ENCODE measurements at places on chromosomes 5 and 9. TPM values are rescaled to one million over a fixed set of nuclear protein-coding genes. Genes with fewer than 3 reads are reported as not detected.
A peak's percentile ranks its signal among the peaks of the same experiment; 100 is the strongest.

Gene GM2A
- 121 TPM for total RNA-seq

DNA sequence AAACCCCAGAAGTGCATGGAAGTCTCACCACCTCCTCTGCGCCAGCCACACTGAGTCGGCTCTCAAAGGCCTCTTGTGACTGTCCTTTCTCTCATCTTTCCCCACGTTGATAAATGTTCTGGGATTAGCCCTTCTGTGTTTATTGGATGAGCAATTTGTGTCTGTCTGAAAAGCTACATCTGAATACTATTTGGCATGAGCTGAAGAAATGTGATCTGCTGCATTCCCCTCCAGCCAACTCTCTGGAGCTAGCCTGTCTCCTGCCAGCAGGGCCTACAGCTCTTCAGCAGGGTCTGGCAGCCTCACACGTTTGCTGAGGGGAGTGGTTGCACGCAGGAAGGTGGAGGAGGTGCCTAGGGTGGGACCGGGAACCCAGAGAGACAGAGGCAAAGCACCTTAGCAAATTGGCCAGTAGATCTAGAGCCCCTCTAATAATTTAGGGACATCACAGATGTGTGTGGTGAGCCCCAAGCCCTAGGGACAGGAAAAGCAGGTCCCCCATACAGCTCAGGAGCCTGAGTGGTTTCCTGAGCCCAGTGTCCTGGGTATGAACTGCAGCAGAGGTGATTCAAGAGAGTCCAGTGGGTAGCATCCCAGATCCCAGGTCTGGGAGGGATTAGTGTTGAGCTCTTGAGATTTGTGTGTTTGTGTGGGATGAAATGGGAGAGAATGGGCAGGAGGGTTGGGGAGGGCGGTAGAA is 20.5 kb upstream of the B4GALT1 start:
- DNase-seq: no peak

- no peak for DNase-seq
Measured at GRCh38 chr5:4553978-4554377, 586.2 kb upstream of the ADAMTS16 start.

- no peak for DNase-seq
Measured at GRCh38 chr9:70852711-70853240, 268.6 kb downstream of the TRPM3 start.

DNA sequence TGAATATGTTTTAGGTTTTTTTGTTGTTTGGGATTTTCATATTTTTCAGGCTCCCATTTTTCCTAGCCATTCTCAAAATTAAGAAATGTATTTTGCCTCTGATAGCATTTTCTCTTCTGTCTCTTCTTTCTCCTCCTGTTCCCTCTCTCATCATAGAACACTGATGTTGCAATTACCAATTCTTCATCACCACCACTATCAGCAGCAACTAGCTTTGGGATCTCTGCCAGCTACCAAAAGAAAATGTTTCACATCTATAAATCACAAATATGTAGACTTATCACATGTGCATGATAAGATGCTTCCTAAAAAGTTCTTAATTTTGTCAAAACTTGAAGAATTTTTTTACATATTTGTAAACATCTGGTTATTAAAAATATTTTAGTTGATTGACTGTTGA is 887.1 kb downstream of the MAT2B start:
- no peak for DNase-seq

Gene F2RL1
- total RNA-seq: 25.5 TPM

DNA sequence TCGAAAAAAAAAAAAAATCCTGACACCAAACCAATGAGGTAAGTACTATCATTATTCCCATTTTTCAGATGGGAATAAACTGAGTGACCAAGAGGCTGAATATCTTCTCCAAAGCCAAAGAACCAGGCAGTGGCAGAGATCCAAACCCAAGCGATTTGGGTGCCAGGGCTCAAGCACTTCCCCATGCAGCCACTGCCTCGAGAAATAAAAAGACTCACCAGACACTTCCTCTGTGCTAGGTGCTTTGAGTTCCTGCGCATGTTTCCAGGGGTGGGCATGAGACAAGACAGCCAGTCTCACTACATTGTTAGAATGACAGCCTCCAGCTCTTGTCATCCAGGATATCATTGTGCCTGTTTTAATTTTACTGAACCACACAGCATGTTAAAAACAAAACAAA is 2.3 kb upstream of the RPL26L1 start:
- no peak for DNase-seq

DNA sequence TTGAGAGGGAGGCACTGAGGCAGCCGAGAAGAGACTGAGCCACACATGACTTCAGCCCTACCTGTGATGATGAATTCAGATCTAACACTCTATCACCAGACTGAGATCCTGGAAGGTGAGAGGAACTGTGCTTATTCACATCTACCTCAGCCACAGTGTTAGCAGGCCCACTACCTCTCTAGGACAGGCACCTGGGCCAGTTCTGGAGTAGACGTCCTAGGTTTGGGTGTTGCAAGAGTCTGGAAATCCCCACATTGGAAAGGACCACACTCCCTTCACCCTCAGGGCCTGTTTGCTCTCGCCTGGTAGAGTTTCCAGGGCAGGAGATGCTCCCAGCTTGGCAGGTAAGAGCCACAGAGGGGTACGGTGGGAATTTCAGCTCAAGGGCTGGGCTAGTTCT is 113.8 kb upstream of the CCL21 start:
- peak; percentile 28 for DNase-seq

DNA sequence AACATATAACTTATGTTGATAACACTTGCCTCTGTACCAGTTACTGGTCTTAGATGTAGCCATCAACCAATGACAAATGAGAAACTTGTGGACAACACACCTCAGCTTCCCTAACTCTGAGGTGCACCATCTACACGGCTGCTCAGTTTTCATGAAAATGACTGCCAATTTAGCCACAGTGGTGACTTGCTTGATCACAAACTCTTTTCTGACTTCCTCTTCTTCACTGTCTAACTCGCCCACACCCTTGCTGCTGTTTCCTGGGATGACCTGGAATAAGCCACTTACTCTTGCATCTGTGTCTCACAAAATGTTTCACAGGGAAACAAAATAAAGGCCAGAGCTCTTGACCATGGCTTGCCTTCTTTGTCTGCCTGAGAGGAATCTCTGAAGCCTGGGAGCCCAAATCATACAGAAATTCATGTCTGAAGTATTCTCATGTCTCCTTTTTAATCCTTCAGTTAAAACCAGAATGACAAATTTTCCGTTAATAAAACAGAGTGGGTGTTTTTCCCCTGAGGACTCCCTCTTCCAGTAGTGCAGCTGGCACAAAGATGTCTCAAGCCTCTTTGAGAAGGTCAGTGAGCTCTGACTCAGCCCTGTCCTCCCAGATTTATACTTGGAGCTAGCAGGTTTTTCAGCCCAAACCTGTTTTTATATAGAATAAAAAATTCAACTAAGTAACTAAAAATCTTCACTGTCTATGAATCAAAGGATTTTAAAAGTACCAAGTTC is 126.5 kb upstream of the PAM start:
- peak; percentile 72 for DNase-seq

- DNase-seq: no peak
Measured at GRCh38 chr5:83527221-83527620, 55.7 kb downstream of the VCAN start.

DNA sequence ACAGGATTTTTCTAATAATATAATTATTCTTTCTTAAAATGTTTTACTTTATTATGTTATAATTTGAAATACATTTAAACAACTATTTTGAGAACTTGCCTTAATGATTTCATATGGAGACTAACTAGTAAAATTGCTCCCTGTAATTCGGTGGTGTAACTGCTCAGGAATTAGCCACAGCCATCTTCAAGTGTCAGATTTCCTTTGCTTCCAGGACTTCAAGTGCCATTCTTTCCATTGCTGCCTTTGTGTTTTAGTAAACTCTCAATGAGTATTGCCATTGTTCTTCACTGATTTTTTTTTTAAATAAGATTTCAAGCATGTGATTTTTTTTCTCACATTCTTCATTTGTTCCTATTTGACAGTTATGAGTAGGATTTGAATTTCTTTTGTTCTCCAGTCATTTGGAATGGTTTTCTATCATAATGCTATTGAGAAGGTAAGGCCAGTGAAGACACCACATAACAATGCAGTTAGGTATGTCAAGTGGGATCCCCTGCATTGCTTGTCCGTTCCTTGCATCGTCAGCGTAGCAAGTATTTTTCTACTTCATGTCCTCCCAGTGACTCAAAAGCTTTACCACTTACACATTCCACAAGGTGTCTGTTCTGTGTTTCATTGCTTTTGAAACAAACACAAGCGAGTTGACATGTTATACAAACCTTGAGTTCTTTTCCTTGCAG is 83.7 kb downstream of the LNPEP start:
- DNase-seq: no peak

Gene CYLC2
- not detected for total RNA-seq

Gene KCNMB1
- total RNA-seq: not detected

- DNase-seq: peak; percentile 73
Measured at GRCh38 chr9:130186839-130187522, 14.8 kb downstream of the NCS1 start.

DNA sequence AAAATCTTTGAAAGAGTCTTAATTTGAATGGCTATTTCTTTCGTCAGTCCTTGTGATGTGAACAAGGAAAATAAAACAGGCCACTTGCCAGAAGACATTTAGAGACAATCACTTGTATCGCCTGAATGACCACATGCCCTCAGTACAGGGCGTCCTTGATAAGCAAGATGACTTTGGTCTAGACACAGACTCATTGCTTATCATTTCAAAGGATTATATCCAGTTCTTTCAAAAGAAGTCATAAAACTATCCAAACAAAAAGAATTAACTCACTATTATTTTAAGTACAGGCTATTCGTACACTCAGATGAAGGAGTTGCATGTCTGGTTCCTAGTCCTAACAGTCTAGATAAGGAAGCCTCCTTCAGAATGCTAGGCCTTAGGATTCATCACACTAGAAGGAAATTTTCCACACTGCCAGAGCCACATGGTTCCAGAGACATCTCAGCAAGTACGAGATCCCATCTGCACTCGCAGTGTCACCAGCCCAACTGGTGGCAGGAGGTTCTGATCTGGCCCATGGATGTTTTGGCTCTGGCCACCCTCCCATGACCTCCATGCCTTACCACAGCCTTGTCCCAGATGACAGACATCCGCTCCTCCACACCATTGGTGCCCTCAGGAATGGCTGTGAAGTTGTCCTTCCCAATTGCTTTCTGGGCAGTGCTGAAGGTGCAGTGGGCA is 109.6 kb downstream of the DPYSL3 start:
- no peak for DNase-seq

GRCh38 chr9:120916991-120917880 is 9.4 kb downstream of the TRAF1 start:
- DNase-seq: no peak

GRCh38 chr5:138945421-138946240 is 70.5 kb upstream of the LRRTM2 start:
- DNase-seq: no peak

- no peak for DNase-seq
Measured at GRCh38 chr5:144089401-144090021, 80.9 kb downstream of the YIPF5 start.

- DNase-seq: no peak
Measured at GRCh38 chr5:127960270-127960691, 123.3 kb upstream of the SLC12A2 start.

Measured in bronchial epithelial cell (primary cell).